ENCODE measurements at places on chromosomes 7 and 10.

- no peak for DNase-seq
Observed at GRCh38 chr7:7650682-7651206, 10.2 kb downstream of the UMAD1 start.

GRCh38 chr10:69802424-69803161, 887 bp downstream of the COL13A1 start:
- DNase-seq, result peak; percentile 55

DNA sequence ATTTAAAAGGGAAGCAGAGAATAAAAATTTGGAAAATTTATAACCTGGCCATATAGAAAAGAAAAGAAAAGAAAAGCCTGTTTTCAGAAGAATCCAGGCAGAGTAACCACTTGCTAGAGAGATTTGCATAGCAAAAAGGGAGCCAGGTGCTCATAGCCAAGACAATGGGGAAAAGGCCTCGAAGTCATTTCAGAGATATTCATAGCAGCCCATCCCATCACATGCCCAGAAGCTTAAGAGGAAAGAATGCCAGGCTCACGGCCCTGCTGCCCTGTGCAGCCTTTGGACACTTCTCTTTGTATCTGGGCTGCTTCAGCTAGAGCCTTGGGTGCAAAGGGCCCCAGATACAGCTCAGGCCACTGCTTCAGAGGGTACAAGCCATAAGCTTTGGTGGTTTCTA, 159.8 kb downstream of the CCDC7 start:
- DNase-seq, result no peak

GRCh38 chr7:117639966-117640365, 160.1 kb downstream of the CFTR start:
- no peak for DNase-seq

DNA sequence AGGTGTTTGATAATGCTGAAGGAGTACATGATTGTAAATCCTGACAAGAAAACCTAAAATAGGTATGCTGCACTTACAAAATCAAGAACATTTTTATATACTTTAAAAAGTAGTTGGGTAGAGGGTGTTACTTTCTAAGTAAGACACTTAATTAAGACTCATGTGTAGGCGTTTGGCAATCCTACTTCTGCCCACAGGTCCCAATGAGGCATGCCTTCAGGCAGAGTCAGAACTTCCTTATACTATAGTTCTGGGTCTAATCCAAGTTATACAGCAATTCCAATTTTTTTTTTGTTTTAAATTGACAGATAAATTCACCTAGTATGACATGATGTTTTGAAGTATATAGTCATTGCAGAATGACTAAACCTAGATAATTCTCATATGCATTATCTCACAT, 1188.5 kb upstream of the PHF14 start:
- DNase-seq, result no peak

GRCh38 chr7:134820778-134821177, 41.3 kb downstream of the CALD1 start:
- DNase-seq, result no peak

- DNase-seq, result no peak
Observed at GRCh38 chr10:12394241-12395033, 45.1 kb downstream of the CAMK1D start.

DNA sequence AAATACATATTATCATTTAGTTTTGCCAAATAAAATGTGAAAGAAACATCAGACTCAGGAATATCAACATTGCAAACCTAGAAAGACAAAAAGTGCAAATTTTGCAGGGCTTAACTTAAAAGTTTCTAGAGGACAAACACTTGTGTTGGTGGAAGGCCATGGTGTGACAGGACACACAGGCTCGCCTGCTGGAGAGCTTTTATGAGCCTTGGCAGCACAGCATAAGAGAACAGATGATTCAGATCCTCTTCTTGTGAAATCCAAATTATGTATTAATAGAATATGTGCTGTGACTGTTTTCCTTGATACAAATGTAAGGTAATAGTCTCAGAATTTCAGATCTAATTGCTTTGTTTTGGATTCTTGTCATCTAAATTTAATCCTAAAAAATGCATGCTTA, 72.9 kb upstream of the ABCB5 start:
- DNase-seq, result peak; percentile 28

GRCh38 chr10:122911889-122912484, 1.6 kb downstream of the FAM24A start:
- DNase-seq, result no peak

GRCh38 chr10:130887170-130887569, 424.4 kb downstream of the TCERG1L start:
- DNase-seq, result no peak

DNA sequence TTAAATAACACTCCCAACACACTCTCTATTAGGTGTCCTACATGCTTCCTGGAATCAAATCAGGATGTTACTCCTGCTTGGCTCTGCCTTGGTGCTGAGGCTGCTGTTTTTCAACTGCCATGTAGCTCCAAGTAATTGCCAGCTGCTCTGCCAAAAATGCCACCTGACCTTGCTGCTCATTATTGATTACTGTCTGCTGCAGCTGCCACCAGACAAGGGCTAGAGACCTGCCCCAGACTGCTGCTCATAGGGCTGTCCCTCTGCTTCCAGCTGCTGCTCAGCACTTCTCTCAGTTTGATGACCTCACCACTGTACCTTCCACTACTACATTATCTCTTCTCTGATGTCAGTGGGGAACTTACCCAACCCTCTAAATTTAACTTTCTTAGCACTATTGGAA, 102.5 kb downstream of the PCLO start:
- DNase-seq, result peak; percentile 13

GRCh38 chr10:4526311-4526731, 299.7 kb upstream of the AKR1E2 start:
- DNase-seq, result no peak

DNA sequence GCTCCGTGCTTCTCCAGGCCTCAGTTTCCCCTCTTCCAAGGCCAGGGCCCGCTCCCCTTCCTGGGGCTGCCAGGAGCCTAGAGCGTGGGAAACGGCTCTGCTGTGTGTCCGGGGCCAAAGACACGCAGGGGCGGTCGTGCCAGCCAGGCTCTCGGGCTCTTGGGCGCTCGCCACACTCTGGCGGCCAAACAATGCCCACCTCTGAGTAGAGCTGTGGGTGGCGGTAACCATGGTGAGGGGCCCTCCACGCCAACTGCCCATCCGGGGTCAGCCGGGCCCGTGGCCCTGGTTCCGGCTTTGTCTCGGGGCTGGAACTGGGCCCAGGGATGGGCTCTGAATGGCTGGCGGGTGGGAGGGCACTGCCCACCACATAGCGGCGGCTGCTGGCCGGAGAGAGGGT, 16.0 kb downstream of the GRIFIN start:
- no peak for DNase-seq

DNA sequence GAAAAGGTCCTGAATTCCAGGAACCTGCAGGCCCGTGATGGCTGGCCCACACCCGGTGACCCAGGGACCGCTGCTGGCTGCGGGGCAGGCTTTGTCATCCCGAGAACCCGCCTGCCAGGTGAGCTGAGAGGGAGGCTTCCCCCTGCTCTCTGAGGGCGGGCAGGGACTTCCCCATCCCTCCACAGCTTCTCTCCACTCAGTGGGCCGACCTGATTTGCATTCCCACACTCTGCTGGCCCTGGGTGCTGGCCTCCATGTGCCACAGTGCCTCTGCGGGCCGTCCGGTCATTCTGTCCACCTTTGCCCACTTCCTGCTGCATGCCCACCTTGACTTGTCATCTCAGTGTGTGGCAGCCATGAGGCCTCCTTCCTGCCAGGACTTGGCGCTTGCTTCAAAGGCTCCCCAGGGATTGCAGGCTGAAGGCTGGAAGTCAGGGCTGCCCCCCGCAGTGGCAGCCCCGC, 35.3 kb downstream of the PALD1 start:
- no peak for DNase-seq

GRCh38 chr7:7848246-7848645, 120.3 kb upstream of the GLCCI1 start:
- DNase-seq, result no peak

GRCh38 chr7:73738220-73738611, 386 bp downstream of the ABHD11 start:
- peak; percentile 52 for DNase-seq

DNA sequence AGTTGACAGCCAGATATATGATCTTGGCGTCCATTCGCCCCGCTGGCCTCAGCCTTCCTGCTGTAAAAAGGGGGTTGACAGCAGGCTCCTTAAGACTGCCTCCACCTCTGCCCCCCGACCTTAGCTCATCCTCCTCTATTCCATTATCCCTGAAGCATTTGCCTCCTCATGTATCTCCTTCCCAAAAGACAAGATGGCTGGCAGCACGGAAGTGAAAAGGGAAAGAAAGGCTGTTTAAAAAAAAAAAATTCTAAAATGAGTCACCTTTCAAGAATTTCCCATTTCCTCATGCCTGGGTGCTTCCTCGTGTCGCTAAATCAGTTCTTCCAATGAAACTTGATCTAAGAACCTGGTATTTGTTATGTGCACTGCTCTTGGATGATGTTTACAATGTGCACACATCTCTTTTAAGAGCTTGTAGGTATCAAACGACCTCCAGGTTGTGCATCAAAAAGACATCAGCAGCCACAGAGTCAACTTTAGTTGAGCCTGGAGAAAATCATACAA, 1.7 kb downstream of the SCRN1 start:
- DNase-seq, result no peak

GRCh38 chr7:5441840-5442503, 18.3 kb upstream of the TNRC18 start:
- no peak for DNase-seq

DNA sequence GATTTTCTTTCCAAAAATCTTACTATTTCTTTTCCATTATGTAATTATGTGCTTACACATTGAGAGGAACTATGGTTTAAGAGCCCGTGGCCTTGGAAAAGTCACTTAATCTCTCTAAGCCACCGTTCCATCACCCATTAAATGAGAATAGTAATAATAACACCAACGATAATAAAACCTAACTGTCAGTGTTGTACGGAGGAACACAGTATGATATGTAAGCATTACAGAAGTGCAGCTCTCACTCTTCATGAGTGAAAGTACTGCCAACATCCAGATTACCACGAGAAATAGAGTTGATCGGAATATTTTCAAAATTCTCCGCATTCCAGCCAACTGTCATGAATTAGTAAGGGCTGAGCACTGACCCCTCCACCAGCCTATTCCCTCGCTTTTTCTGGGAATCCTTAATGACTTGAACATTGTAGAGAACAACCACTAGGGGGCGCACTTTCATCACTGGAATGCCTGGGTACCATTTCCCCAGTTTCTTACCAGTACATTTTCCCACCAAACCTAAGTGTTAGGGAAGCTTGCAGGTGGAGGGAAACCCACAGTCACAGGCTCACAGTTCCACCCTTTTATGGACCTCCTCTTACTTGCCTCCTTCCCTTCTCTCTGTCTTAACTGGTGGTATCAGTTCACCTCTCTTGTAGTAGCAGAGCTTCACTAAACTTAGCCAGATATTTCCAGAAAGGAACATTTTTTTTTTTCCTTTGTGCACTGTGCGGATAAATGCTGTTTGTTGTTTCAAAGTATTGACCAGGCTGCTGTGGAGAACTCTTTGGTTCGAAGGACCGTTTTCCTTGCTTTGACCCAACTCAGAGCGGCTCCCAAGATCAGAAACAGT, 27.8 kb downstream of the NKX2-3 start:
- DNase-seq, result no peak

DNA sequence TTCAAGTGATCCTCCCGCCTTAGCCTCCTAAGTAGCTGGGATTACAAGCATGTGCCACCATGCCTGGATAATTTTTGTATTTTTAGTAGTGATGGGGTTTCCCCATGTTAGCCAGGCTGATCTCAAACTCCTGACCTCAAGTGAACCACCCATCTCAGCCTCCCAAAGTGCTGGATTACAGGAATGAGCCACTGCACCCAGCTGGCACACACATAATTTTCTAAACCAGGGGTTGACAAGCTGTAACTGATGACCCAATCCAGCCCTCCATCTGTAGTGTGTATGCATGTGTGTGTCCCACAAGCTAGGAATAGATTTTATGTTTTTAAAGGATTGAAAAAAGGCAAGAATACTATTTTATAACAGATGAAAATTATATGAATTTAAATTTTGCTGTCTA, 125.9 kb upstream of the INSYN2A start:
- no peak for DNase-seq

DNA sequence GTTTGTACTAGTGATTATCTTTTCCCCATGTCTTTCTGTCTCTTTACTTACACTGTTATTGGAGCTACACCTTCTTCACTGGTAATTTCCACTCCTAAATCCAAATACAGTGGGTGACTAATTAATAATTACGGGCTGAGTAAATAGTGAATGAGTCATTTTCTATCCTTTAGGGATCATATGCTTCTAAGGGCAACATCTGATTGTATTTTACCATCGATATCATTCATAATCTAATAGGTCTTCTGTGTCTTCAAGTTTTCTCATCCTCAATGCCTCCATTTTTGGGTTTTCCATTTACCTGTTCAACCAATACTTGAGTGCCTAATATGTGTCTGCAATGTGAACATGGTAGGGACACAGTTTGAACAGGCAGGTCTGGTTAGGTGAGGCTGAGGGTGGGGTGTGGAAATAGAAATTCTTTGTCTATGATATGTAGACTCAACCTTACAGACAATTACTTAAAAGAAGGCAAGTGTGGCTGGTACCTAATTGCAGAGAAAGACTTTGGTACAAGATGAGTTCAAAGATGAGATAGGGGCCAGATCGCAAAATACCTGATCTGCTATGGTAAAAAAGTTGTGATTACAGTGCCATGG, 5.9 kb upstream of the DHX32 start:
- DNase-seq, result no peak

- DNase-seq, result no peak
Observed at GRCh38 chr10:31876652-31877352, 51.8 kb downstream of the ARHGAP12 start.

- no peak for DNase-seq
Observed at GRCh38 chr10:131277969-131278368, 33.6 kb downstream of the TCERG1L start.

- no peak for DNase-seq
Observed at GRCh38 chr7:155531681-155532080, 14.7 kb downstream of the CNPY1 start.

DNA sequence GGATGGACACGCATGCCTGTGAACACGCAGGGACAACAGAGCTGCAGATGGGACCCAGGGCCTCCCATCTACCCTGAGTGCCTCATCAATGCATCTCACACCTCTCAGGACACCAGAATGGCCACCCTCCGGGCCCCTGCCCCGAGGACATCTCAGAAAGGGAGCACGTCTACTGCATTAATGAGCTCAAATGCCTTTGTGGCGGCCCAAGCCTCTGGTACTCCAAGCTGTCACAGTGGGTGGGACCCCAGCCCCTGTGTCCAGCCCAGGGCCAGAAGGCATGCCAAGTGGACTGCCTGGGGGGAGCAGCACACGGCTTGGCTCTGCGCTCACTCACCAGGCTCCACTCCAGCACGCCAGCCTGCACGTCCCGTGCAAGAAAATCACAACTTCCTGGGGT, 52.0 kb downstream of the TCERG1L start:
- DNase-seq, result no peak

DNA sequence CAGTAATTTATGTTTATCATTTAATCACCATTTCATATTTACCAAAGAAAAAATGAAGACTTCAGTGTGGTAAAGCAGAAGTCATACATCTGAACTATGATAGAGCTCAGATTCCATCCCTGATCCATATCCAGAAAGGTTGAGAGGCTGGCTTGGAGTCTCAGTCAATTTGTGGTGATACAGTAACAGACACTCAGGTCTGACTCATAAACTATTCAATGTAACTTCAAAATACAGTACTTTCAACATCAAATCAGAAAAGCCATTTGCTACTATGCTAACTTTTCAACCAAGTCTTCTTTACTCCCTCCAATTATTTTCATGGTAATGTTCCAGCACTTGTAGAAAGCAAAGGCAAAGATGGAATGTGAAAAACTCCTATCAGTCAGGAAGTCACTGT, 190.4 kb downstream of the HDAC9 start:
- no peak for DNase-seq
